ENCODE measurements at places on chromosomes 5 and 9.

DNA sequence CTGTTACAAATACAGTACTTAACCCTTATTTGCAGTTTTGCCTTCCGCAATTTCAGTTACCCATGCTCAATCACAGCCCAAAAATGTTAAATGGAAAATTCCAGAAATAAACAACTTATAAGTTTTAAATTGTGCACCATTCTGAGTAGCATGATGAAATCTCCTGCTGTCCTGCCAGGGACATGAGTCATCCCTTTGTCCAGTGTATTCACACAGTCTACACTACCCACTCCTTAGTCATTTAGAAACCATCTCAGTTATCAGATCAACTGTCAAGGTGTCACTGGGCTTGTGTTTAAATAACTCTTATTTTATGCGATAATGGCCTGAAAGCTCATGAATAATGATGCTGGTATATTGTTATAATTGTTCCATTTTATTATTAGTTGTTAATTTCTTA, 95.8 kb downstream of the PLCXD3 start:
- no peak for DNase-seq

DNA sequence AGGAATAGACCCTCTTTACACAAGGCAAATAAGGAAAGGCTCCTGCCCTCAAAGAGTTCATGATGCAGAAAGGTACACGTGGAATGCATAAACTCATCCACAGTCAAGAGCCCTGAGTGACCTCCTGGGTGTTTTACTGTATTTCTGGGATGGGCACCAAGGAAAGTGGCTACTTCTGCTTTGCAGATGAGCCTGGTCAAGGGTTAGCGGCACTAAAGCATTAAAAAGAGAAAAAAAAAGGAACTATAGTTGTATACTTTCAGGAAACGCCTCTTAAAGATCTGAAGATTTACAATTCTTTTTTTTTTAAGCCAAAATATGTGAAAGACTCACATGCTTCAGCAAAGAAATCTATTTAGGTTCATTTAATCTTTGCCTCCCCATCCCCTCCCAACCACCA, 366.2 kb upstream of the PDE4D start:
- DNase-seq: no peak

GRCh38 chr9:77595426-77596095, 52.6 kb downstream of the GNA14 start:
- DNase-seq: no peak

DNA sequence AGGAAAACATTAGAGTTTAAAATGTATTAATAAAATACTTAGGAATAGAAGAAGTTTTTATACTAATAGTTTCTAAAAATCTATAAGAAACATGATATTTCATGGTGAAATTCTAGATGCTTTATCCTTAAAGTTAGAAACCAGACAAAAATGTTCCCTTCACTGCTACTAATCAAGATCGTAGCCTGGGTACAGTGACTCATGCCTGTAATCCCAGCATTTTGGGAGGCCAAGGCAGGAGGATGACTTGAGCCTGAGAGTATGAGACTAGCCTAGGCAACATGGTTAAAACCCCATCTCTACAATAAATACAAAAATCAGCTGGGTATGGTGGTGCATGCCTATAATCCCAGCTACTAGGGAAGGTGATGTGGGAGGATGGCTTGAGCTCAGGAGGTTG, 30.4 kb upstream of the KLF9 start:
- no peak for DNase-seq

DNA sequence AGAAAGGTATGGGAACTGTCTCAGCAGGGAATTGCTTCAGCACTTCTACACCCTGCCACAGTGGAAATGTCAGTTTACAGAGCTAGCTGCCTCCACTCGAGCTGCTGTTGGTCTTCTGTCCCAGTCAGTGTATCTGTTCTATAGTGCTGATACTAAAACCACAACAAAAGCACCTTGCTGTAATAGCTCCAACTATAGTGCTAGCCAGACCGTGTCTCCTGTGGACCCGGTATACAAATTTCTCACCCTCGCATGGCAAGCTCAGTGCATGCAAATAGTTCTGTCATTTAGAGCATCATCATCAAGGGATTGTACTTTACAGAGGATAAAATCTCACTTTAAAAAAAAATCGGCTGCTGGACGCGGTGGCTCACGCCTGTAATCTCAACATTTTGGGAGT, 51.5 kb upstream of the IQGAP2 start:
- no peak for DNase-seq

GRCh38 chr5:40660751-40661150, 19.0 kb upstream of the PTGER4 start:
- no peak for DNase-seq

- DNase-seq: no peak
Observed at GRCh38 chr5:77452351-77452750, 39.8 kb downstream of the WDR41 start.

DNA sequence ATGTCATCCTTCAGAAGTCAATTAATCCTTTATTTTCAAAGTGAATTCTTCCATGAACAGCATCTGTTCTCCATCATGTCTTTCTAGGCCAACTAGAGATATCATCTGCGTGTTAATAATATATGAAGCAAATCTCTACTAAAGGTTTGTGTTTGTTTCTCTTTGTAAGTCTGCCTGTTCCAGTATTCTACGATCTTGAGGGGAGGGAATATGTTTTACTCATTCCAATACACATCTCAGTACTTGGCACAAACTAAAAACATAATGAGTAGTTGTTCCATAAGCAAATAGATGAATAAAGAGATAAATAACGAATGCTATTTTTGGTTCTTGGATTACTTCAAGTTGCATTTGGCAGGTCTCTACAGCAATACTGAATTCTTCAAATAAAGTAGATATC, 470.7 kb upstream of the GRIN3A start:
- no peak for DNase-seq

DNA sequence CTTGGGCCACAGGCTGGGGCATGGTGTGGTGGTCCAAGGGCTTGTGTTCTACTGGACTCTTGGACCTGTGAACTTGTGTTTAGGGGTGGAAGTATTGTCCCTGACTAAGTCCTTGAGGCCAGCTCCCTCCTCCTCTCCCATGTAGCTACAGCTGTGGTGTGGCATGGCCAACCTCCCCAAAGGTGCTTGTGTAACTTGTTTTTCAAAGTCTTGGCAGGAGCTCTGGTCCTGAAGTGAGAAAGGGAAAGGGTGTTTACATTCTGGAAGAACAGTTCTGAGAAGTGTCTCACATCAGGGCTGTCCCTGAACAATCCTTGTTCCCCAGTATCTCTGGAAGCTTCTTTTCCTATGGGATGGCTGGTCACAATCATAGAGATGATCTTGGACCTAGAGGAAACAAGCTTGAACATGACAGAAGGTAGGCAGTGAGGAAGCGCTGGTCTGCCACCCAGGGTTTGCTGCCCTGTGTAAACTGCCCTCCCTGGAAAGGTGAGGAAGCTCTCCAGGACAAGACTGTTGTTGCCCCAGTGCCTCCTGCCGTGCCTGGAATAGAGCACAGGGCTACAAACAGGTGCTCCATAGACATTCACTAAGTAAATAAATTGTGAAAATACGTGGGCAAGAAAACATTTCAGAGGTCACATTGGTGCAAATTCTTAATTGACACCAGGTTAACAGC, 64.6 kb upstream of the KLF9 start:
- no peak for DNase-seq

Measured in activated CD8-positive, alpha-beta memory T cell treated with anti-CD3 and anti-CD28 coated beads for 24 hours (primary cell).